Skin of body (tissue), 3 donors: ENCODE measurements at places on chromosomes 3 and 15. TPM values are rescaled to one million over a fixed set of nuclear protein-coding genes. Genes with fewer than 3 reads are reported as not detected.

Gene SEC11A
- 134 TPM for total RNA-seq

Gene GOLGA8G
- not detected for total RNA-seq

- no peak for DNase-seq
Observed at GRCh38 chr3:154584974-154585373, 155.0 kb upstream of the GPR149 start.

- no peak for DNase-seq
Observed at GRCh38 chr3:60053526-60054265, 1003.9 kb upstream of the CFAP20DC start.

GRCh38 chr15:65085207-65085753, 8.7 kb downstream of the KBTBD13 start:
- no peak for DNase-seq

DNA sequence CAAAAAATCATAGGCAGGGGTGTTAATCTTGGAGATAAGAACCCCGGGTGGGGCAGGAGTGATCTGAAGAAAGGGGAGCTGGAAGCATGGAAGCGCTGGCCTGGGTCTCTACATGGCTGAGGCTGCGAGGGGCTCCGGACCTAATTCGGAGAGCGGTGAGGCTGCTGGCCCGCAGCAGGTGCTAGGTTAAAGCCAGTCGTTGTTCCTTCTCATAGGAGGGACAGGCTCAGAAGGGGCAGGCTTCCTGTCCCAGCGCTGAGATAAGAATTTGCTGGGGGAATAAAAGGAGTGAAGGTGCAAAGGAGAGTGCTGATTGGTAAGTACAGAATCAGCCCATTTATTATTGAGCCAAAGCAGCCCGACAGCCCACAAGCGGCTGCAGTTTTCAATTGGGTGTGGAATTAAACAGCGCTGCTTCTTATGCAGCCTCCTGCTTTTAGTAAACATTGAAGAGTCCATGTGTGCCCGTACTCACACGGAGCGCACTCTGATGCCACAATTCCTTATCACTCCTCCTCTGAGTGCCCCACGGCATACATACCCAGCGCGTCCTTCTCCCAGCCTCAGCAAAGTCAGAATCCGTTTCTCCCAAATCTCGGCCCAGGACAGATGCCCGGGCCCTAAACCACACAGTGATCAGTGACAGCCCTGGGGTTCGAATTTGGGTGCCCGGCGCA, 17.1 kb downstream of the CHST13 start:
- DNase-seq: no peak

DNA sequence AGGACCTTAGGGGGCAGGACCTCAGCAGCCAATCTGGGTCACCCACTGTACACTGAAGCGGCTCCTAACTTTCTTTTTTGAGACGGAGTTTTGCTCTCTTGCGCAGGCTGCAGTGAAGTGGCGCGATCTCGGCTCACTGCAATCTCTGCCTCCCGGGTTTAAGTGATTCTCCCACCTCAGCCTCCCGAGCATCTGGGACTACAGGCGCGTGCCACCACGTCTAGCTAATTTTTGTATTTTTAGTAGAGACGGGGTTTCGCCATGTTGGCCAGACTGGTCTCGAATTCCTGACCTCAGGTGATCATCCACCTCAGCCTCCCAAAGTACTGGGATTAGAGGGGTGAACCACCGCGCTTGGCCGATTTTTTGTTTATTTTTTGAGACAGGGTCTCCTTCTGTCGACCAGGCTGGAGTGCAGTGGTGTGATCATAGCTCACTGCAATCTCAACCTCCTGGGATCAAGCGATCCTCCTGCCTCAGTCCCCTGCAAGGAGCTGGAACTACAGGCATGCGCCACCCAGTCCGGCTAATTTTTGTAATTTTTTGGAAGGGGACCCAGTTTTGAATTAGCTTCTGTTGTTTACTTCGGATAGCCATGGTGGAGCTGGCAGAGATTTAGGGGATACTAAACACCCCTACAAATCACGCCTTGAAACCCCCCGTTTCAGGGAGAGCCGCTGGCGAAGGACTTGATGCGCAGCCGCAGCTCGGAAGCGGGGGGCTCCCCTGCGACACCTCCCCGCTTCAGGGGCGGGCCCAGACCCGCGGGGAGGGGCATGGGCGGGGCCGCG, 1.5 kb upstream of the CLK3 start:
- no peak for DNase-seq

Gene MOBP
- 0.10 TPM for total RNA-seq

DNA sequence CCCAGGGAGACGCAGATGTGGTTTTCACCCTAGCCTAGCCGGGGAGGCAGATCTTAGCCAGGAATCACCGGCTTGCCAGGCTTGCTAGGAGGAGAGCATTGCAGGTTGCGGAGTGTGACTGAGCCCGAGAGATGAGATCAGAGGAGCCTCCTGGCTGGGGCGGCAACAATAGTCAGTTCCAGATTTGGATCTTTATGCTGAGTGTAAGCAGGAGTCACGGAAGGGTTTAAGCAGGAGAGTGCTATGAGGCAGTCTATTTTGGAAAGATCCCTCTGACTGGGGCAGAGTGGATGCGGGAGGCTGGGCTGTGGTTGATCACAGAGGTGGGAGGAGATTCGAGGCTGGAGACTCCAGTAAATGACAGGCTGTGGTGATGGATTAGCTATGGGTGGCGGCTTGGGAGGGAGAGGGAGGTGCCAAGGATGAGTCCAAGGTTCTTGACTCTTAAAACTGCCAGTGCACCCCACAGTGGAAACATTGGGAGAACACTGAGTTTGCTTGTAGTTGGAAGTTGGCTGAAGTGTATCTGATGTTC, 10.4 kb upstream of the BAHD1 start:
- DNase-seq: no peak

Gene LAMB2
- total RNA-seq: 379 TPM

DNA sequence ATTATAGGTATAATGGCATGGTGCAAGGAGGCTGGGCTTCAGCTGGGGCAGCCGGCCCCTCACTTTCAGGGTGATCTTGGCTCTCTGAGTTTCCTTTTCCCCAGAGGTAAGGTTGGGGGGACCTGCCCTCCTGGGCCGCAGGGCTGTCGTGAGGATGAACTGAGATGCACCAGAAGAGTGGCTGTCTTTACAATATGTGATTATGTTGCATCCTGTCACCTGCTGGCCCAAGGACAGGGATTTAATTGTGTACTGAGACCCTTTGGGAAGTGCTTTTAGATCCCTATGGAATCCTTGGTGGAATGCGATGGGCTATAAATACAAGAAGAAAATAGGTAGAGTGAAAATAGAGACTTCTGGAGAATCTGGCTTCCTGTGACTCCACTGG, 22.1 kb downstream of the ANAPC13 start:
- DNase-seq: no peak

- DNase-seq: no peak
Observed at GRCh38 chr15:64068133-64068532, 21.8 kb upstream of the DAPK2 start.

GRCh38 chr15:27092390-27092789, 121.4 kb downstream of the GABRG3 start:
- no peak for DNase-seq

DNA sequence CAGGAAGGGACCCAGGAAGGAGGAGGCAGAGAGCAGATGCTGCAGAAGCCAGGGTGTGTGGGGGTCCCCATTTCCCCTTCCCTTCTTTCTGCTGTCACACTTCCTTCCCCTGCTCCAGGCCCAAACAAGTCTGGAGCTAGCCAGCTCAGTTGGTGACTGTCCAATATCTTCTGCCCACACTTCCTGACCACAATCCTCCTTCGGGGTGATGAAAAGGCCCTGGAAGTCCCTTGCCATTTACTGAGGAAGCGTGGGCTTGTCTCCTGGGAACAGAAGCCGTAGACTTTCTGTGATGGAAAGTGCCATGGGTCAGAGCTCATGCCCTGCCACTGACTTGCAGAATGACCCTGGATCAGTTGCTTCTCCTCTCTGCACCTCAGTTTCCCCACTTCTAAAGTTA, 39.0 kb downstream of the ANAPC13 start:
- DNase-seq: no peak

Gene PPP2R3A
- 24.8 TPM for total RNA-seq

Gene IMPG2
- total RNA-seq: 0.59 TPM

DNA sequence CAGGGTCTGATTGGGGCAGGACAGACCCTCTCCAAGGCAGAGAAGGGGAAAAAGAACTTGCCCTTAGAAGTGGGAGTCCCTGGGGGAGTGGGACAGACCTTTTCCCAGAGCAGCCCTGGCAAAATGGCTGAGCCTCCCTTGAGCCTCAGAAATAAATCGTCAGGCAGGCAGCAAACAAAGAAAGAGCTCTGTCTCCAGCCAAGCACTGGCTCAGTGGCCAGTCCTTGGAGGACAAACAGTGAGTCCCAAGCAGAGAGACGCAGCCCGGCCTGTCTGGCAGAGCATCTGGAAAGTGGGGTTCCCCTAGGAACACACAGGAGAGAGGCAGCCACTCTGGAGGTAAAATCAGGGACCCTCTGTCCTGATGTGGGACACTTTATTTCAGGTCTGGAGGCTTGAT, 1.8 kb downstream of the SLC6A1 start:
- no peak for DNase-seq

Gene KLHL6
- total RNA-seq: 3.1 TPM

DNA sequence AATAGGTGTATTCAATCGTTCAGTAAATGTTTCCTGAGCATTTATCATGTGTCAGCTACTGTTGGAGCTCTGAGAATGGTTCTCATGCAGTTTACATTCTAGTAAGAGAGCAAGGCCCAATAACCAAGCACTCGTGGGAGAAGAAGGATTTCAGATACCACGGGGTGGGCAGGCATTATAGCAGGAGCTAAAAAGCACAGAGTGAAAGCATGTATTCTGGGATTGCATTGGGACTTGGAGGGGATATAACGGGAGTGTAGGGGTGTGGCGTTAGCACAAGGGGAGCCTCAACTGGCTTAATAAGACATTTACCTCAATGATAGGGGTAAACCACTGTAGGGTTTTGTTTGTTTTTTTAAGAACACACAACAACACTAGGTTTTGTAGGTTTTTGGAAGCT, 1.6 kb upstream of the SIAH2 start:
- DNase-seq: no peak

DNA sequence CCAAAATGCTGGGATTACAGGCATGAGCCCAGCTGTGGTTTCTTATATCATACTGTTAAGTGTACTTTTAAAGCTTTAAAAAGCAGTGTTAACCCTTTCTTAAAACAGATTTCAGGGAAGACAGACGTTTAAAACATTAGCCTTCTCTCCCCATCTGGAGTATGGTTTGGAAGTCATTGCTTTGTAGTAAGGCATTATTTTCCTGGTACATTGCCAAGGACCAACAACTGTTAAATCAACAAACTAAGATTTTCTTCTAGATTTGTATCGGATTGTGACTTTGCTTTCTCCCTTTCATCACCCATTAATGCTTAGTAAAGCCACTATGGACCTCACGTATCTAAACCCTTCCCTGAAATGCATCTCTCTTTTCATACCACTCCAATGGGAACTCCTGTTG, 50.5 kb downstream of the UBE2E1 start:
- peak; percentile 23 for DNase-seq

Gene FGF7
- total RNA-seq: 44.2 TPM

GRCh38 chr15:76203346-76204108, 107.7 kb downstream of the ETFA start:
- no peak for DNase-seq

- DNase-seq: no peak
Observed at GRCh38 chr15:24394303-24394702, 281.3 kb upstream of the NPAP1 start.

Gene CEP19
- total RNA-seq: 1.3 TPM

GRCh38 chr3:126103121-126104027, 19.4 kb upstream of the SLC41A3 start:
- DNase-seq: no peak

DNA sequence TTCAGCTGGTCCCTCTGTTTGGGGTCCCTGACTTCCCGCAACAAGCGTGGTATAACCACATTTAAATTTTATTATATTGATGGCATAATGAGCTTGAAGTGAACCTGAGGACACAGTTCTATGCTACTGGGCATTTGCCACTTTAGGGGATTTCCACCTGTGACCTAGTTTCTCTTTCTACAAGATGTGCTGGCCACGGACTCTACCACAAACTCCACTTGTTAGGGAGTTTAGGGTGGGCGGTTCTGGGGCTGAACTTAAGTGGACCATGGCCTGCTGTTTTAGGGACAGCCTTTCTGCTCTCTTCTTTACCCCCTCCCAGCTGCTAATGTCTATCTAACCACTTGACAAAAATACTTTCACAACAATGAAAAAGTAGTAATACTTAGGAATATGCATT, 1199.1 kb downstream of the SI start:
- no peak for DNase-seq

Gene CHST14
- 5.5 TPM for total RNA-seq

Gene CNTN6
- 1.9 TPM for total RNA-seq

DNA sequence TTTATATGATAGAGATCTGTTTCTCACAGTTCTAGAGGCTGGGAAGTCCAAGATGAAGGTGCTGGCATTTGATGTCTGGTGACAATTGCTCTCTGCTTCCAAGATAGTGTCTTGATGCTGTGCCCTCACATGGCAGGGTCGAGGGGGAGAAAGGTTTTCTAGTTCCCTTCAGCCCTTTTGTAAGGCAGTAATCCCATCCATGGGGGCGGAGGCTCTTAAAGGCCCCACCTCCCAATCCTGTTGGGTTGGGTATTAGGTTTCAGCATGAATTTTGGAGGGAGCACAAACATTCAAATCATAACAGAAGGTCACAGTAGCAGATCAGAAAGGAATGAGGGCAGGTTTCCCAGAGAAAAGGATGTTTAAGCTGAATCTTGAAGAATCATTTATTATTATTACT, 601.7 kb upstream of the ZNF717 start:
- no peak for DNase-seq

DNA sequence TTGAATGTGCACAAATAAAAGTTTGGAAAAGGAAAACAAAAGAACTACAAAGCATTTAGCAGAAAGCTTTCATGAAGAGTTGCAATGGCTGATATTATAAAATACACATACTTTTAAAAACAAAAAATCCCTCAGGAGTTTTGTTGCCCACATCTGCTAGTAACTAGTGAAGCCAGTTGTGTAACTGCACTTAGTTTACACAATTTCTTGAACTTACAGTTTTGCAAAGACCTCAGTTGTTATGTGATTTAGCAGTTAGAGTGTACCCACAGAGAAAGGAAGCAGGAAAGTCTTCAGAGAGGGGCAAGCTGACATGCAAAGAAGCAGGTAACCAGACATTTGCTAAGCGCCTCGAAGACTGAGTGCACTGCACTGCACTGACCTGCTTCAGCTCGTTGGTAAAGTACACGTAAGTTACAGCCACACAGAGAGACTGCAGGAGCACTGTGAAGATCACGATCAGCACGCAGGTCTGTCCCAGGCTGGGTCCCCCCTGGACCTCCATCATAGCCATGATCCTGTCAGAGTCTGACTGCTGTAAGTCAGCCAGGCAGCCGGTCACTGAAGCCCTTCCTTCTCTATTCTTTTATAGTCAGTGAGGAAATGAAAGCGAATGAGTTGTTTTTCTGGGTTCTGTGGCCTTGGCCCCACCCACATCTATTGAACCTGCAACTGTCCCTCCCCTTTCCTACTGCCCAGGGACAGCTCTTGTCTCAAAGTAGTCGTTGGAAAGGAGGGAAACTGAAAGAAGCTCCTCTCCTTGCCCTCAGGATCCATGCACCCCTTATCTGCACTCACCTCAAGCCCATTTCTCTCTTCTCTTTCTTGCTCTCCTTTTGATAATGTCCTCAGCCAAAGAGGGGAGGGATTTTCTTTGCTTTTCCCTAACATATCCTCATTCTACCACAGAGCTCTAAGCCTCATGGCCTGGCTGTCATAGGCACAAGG, at the start of gene TNFSF10:
Gene TNFSF10, minus strand, starts transcription at position 560 of the 948 bp plus-strand sequence. Its CDS starts 46 bp downstream, at position 514.
- DNase-seq: no peak

Gene P2RY14
- total RNA-seq: 3.3 TPM

- DNase-seq: no peak
Observed at GRCh38 chr3:97200387-97200786, 386.0 kb downstream of the EPHA6 start.

Gene GPD1L
- 25.4 TPM for total RNA-seq

- DNase-seq: no peak
Observed at GRCh38 chr15:36932070-36932469, 168.3 kb downstream of the MEIS2 start.

Gene CDCP1
- 8.5 TPM for total RNA-seq

Gene TFRC
- total RNA-seq: 115 TPM

Gene ALPK3
- 7.5 TPM for total RNA-seq
